Head of caudate nucleus (tissue), 42 donors: ENCODE measurements at places on chromosomes 11 and 22.

GRCh38 chr22:19503869-19504268, 20.3 kb downstream of the CLDN5 start:
- DNase-seq, result no peak

DNA sequence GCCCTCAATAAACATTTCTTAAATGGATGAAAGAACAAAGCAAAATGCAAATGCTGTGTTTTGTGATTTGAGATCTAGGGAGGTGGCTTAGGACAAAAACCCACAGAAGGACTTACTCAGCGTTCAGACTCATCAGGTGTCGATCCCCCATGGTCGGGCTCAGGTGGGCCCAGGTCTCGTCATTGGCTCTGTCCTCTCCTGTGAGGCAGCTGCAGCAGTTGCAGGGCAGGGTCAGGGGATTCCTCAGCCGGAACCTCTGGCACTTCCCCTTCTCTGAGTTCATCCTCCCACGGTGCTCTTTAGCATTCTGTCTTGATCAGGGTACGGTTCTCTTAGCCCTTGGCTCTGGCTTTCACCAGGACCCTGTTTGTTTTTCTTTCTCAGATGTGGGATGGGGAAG, 14.0 kb upstream of the ACR start:
- no peak for DNase-seq

DNA sequence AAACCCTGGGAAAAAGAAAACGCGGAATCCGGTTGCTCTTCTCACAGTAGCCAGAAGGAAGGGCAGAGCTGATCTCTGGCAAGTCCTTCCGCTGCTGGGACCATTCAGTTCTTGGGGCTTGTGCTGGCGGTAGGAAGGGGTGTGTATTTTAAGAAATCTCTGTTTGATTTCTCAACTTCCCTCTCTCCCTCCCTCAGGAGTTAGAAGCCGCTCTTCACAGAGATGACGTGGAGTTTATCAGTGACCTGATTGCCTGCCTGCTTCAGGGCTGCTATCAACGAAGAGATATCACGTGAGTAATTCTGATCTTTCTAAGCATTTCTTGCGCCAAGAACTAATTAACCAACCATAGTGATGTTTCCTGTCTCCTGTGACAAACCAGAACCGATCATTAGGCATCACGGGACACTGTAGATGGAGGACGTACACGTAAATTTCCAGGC, 85.9 kb upstream of the SLC25A18 start:
- DNase-seq, result no peak

DNA sequence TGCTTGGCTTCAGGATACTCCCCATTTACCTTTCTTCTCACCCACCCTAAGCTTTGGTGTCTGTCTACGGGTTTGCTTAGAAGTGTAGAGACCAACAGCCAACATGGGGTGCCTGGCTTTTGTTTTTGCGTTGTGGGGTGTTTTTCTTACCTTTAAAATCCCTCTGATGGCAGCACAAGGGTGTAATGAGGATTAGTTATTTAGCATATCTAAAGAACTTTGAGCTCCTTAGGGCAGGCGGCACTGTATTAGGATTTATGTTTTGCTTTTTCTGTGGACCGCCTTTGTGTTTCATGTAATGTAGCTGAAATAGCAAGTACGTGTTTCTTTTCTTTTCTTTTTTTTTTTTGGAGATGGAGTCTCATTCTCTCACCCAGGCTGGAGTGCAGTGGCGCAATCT, 8.9 kb downstream of the AP2A2 start:
- no peak for DNase-seq

DNA sequence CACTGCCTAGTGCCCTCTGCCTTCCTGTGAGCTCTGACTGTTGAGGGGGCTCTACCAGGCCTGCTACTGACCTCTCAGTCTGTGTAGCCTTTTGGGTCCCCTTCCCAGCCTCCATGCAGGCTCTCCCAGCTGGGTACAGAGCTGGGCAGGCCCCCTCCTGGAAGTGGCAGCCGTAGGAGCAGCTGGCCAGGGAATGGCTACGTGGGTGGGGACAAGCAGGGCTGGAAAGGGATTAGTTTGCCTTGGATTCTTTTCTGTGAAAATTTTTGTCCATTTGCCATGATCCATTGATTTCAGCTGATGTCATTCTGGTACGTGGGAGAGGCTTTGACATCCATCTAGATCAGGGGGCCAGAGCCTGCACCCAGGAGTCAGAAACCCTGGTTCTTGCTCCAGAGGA, 23.9 kb upstream of the NECTIN1 start:
- no peak for DNase-seq

DNA sequence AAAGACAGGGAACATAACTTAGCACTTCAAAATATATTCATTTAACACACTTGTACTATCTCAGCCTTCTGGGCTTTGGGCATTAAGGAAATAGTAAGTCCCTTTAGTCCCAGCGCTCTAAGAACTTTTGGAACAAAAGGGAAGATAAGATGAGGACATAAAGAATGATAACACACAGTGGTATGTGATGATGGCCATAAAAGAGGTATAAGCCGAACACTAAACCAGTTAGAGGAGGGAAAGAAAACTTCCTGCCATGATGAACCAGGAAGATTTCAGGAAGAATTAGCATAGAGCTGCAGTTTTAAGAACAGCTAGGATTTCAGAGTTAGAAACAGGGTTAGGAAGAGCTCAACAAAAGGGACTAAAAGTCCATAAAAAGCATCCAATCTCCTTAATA, 11.8 kb downstream of the SYTL2 start:
- no peak for DNase-seq

- no peak for DNase-seq
Measured at GRCh38 chr11:128732471-128733277, 38.8 kb downstream of the FLI1 start.

GRCh38 chr11:10605941-10606381, 37.5 kb upstream of the LYVE1 start:
- peak; percentile 64 for DNase-seq

- no peak for DNase-seq
Measured at GRCh38 chr11:17951685-17952388, 61.0 kb downstream of the SERGEF start.

DNA sequence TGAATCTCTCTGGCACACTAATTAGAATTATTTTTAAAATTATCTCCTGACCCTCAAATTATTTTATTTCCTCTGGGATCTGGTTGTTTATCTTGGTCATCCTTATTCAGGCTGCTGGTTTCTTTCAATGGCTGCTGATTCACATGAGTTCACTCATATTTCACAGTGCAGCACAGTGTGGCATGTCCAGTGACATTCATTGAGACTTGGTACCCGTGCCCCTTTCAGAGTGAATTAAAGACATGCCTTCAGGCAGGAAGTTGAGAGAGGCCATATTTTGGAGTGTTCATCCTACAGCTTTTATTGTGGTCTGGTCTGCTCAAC, 13.5 kb downstream of the DCPS start:
- DNase-seq, result no peak

DNA sequence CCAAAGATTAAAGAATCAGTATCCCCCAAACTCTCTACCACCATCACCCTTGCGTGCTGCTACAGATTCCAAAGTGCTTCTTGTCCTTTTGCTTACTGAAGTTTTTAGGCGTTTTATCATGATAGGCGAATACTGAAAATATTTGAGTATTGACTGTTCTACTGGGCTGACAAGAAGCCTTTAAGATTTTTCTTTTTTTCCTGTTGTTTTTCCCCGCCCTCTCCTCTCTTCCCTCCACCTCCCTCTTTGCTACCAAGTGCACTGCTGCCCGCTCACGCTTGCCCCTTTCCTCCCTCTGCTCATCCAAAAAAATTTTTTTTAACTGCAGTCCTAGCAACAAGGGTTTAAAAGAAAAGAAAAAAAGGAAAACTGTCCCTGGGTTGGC, 679 bp downstream of the SPCS2 start:
- no peak for DNase-seq

DNA sequence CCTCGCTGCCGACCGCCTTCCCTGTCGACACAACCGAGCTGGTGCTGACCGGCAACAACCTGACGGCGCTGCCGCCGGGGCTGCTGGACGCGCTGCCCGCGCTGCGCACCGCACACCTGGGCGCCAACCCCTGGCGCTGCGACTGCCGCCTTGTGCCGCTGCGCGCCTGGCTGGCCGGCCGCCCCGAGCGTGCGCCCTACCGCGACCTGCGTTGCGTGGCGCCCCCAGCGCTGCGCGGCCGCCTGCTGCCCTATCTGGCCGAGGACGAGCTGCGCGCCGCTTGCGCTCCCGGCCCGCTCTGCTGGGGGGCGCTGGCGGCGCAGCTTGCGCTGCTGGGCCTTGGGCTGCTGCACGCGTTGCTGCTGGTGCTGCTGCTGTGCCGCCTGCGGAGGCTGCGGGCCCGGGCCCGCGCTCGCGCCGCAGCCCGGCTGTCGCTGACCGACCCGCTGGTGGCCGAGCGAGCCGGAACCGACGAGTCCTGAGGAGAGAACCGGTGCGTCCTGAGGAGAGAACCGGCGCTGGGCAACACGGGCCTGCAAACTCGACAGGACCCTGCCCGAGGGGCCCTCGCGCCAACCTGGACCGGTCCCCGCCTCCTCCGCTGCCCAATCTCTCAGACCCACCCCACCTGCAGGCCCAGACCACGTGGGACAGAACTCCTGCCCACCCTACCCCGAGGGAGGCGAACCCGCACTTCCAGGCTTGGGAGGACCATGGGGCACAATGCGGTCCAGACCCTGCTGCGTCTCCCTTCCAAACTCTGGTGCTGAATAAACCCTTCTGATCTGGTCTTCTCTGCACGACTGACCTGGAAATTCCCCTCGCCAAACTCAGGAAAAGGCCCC, 866 bp downstream of the GP1BB start:
- no peak for DNase-seq

- DNase-seq, result no peak
Measured at GRCh38 chr11:122048401-122048800, 67.6 kb downstream of the BLID start.

GRCh38 chr22:31119026-31119717, 3.6 kb upstream of the INPP5J start:
- no peak for DNase-seq

- no peak for DNase-seq
Measured at GRCh38 chr11:27512238-27512637, 5.7 kb upstream of the LIN7C start.

GRCh38 chr11:36657610-36658267, 59.7 kb upstream of the RAG2 start:
- DNase-seq, result no peak

DNA sequence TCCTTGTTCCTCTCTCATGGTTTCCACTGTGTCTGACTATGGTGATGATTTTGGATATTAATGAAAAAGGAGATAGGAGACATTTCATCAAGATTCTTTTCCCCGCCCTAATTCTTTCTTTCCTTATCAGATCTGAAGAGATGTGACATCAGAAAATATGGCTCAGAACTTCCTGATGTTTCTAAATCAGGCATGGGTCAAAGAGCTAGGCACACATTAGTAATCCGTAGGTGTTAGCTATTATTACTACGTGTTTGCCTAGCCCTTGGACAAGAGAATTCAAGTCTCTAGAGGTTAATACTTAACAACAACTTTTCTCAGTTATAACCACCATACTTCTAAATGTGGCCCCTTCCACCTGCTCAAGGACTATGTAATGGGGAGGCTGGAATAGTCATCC, 5.8 kb downstream of the JOSD1 start:
- DNase-seq, result no peak

DNA sequence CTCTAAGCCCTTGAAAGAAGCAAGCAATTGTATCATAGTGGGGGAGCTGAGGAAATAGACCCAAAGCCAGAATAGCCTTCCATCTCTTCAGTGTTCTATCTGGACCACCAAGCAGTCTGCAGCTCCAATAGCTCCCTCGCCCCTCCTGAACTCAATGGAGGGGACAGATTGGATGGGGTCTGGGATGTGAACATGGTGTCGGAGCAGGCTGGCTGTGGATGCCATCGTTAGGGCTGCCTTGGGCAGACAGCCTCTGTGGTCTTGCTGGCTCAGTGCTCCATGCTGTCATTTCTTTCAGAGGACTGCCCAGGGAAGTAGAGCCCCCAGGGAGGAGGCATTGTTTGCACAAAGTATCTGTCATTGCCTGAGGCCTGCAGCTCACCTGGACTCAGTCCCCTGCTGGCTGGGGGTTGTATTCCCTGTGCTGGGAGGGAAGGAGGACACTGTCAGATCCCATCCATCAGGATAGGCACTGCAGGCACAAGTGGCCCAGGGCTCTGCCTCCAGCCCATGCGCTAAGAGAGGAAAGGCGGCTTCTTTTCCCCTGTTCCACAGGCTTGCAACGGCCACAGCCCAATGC, 537.7 kb downstream of the BUD13 start:
- no peak for DNase-seq

DNA sequence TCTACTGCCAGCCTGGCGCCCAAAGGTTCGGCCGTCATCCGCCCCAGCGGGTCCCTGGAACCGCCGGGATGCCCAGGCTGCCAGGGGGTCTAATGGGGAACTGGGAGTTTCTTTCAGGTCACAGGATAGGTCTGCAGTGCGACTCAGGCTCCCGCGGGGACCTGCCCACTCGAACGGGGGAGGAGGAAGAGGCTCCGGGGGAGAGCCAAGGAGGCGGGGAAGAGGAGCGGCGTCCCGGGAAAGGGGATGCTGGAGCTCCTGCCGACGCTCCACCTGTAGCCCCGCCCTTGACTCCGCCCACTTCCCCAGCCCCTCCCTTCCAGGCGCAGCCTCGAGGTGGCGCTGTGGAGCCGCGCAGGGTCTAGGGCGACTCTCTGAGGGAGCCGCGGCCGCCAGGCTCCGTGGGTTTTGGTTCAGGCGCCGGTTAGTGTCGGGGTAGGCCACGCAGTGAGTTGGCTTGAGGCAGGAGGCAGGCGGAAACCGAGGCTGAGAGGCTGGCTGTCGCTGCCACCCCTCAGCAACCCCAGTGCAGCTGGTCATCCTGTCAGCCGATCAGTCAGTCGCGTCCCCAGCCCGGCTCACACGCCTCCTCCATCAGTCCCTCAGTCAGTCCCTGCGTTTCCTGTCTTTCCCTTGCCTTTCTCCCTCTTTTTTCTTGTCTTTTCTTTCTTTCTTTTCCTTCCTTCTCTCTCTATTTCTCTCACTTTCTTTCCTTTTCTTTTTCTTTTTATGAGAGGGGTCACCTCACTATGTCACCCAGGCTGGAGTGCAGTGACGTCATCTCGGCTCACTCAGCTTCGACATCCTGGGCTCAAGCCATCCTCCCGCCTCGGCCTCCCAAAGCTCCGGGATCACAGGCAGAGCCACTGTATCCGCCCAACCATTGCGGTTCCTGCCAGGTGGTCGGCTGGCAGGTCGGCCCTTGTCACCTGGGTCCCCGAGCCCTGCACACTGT, 26.4 kb downstream of the YWHAH start:
- peak; percentile 94 for DNase-seq

DNA sequence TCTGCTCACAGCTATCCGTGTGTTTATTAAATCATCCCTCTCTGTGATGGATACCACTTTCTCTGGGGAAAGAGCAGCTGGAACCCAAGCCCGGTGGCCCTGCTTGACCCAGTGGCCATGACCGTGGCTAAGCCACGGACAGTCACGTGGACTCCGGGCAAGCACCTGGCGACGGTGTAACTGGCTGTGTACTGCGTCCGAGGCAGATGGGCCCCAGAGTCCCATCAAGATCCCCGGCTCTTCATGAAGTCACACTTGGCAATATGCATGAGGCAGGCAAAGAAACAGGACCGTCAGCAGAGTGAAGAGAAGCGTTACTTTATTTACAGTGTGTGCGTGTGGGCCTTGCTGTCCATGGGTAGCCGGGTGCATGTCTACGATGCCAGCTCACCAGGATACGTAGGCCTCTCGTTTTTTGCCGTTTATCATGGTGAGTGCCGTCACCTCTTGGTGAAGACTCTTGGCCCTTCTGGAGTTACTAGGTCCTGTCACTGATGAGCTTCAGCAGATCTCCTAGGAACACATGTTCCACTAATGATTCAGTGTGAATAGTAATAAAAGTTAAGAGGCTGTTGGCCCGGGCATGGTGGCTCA, 366.3 kb downstream of the TBC1D22A start:
- DNase-seq, result no peak
